A172 (cell line): ENCODE measurements at places on chromosomes 11 and 22. TPM values are rescaled to one million over a fixed set of nuclear protein-coding genes. Genes with fewer than 3 reads are reported as not detected.

PARVB gene
- total RNA-seq = 2.3 and 6.3 TPM in 2 replicates

DNA sequence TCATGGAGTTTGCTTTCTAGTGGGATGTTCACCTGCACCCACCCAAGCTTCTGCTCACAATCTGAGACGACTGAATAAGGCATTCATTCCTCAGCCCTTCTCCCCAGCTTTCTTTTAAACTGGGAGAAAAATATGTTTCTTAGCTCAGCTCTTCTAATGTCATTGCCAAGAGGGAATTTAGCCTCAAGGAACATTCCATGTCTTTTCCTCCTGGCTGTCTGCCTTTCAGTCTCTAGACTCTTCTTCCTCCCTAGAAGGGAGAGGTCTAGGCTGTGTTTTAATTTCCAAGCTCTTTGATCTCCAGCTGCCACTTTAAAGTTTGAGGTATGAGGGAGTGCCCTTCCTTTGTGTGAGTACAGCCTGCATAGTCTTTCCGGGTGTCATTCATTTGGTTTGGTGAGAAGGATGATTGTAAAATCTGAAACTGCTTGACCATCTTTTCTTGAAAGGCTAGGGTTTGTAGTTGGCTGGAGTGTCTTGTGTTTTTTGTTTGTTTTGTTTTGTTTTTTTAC lies 11.7 kb upstream of the HTATIP2 start:
- DNase-seq = no peak

- DNase-seq = no peak
Measured at GRCh38 chr22:20625270-20625669, 117.9 kb downstream of the MED15 start.

- no peak for DNase-seq
Measured at GRCh38 chr11:118633319-118633690, 25.9 kb downstream of the PHLDB1 start.

GRCh38 chr11:118412921-118413320 lies 11.5 kb downstream of the ATP5MG start:
- no peak for DNase-seq

DNA sequence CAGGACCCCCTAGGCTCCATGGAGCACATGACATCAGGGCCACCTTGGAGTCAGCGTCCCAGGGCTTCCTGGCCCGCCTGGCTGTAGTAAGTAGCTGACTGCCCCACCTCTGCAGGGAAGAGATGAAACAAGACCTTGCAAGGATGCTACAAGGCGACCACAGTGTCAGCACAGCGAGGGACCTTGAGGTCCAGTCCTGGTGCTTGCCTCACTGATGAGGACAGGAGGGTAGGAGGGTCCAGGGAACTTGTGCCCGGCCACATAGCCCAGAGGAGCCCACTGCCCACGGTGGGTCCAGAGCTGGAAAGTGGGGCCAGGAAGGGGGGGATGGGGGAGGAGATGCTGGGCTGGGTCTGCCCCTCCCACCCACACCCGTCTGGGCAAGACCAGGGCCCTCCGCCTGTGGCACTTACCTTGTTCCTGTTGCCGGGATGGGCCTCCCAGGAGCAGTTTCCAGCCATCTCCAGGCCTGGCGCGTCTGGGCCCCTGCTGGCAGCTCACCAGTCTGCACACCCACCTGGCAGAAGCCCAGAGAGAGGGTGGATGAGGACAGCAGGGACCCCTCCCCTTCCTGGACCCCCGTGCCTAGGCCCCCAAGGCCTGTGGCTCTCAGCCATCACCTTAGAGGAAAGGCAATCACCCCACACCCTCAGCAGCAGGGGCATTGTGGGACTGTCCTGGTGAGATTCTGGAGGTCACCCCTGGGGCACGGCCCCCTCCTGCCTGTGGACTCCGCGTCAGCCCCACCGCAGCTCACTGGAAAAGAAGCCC lies 3.4 kb downstream of the MRGPRF start:
- DNase-seq = no peak

GRCh38 chr22:44668190-44668885 lies 33.7 kb upstream of the PRR5 start:
- no peak for DNase-seq

SF3B2 gene
- total RNA-seq = 172 and 177 TPM in 2 replicates

GRCh38 chr11:86743223-86744118 lies 56.9 kb upstream of the PRSS23 start:
- DNase-seq = peak; percentile 94

DNA sequence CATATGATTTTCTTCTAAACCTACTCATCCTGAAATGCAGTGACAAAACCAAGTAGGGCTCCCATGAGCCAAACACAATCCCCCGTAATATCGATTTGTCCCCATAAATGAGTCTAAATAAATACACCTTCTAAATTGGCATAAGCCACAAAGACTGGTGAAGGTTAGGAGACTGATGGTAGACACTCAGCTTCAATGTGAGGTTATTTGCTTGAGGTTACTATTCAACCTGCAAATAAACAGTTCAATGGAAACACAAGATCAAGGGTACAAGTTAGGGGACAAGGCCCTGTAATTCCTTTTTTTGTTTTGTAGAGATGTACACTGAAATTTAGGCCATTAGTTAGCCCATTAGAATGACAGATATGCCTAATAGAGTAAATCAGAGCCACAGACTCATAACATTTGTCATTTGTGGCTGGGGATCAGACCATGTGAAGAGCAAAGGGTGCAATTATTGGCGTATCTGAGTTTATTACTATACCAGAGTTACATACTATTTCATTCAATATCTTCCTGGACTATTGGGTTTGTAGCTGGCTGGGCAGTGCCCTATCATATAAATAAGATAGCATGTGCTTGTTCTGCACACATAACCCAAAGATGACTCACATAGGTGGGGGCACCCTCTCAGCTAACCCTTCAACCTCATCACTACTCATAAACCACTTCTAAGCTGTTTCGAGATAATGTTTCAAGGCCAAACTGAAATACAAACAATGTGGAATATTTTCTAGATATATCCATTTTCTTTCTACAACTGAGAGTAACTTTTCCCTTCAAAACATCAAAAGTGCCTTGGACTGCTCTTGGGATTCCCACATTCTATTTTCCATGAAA lies 695.3 kb downstream of the KCNA4 start:
- DNase-seq = peak; percentile 90

CARD10 gene
- 20.4 and 41.0 TPM in 2 replicates for total RNA-seq

TRIM49C gene
- total RNA-seq = not detected in 2 replicates

GRCh38 chr22:35972559-35972958 lies 56.1 kb downstream of the RBFOX2 start:
- no peak for DNase-seq

GRCh38 chr22:43152357-43153071 lies 1.2 kb downstream of the TSPO start:
- DNase-seq = peak; percentile 50

PRG3 gene
- total RNA-seq = not detected in 2 replicates

ARHGAP8 gene
- not detected in 2 replicates for total RNA-seq

- no peak for DNase-seq
Measured at GRCh38 chr11:122138744-122139594, 23.0 kb upstream of the BLID start.

USH1C gene
- total RNA-seq = not detected in 2 replicates

- DNase-seq = no peak
Measured at GRCh38 chr11:130549393-130549999, 101.1 kb downstream of the ADAMTS15 start.

DNA sequence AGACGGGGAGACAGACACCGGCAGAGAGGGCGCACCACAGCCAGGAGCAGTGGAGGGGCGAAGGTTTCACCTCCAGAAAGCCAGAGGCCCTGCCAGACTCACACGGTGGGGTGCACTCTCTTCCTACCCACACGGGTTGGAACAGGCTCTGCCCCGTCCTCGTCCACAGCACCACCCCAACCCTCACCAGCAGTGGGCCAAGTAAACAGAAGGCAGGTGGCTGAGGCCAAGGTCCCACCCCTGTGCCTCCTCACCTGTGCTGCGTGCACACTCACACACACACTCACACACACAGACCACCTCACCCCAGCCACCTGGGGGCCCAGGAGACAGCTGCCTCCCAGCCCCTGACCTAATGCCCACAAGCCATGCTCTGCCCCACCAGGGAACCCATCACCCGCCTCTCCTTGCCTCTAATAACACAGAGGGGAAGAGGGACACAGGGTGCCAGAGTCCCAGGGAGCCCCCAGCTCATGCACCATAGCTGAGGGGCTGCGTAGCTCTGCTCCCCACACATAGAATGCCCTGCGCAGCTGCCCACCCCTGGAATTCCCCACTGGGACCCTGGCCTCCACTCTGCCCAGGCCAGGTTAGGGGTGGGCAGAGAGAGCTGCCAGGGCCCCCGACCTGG lies 3.1 kb downstream of the CYB5R3 start:
- DNase-seq = no peak

GRCh38 chr22:30610299-30610698 lies 3.3 kb downstream of the TCN2 start:
- DNase-seq = no peak

- no peak for DNase-seq
Measured at GRCh38 chr11:61338783-61339489, 5.9 kb downstream of the TKFC start.

GRCh38 chr11:46900091-46900746 lies 18.1 kb downstream of the LRP4 start:
- DNase-seq = no peak

CHADL gene
- 0.53 TPM in 1 of 2 replicates, not detected in the other for total RNA-seq
